Coronary artery (tissue), 2 donors: ENCODE measurements at places on chromosomes 12 and 14.
A peak's percentile ranks its signal among the peaks of the same experiment; 100 is the strongest.

- no peak for DNase-seq
Observed at GRCh38 chr12:19131025-19131444, 1.5 kb downstream of the PLEKHA5 start.

DNA sequence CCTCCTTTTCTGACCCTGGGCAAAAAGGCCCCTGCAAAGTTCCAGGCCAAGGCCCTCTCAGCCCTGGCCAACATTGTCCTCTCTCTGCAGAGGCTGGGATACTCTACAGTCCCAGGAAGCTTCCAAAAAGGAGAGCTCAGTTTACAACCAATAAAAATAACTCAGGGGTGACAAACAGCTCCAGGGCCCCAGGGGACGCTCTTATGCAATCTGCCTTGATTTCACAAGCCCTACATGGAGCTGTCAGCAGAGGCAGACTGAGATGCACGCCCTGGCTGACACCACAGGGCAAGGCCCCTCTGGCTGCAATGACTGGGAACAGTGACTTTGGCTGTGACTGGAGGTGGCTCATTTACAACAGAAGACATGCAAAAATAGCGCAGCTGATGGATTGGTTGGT, 129.0 kb upstream of the MED13L start:
- DNase-seq: peak; percentile 95

DNA sequence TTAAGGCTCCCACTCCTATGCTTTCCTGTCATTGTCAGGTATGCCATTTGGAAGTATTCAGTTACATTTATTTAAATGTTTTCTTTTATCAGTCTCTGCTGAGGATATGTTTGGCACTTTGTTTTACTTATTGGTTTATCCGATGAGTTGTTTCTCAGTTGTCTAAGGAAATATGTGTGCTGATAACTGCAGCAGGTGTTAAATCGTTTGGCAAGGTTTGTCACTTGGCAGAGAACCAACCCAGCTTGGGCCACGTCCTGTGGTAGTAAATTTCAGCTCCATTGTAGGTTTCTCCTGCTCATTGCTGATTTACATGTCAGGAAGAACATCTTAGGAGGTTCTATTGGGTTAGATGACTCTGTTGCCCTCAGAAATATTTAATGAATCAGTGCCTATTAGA, 22.0 kb upstream of the MGST1 start:
- DNase-seq: no peak

DNA sequence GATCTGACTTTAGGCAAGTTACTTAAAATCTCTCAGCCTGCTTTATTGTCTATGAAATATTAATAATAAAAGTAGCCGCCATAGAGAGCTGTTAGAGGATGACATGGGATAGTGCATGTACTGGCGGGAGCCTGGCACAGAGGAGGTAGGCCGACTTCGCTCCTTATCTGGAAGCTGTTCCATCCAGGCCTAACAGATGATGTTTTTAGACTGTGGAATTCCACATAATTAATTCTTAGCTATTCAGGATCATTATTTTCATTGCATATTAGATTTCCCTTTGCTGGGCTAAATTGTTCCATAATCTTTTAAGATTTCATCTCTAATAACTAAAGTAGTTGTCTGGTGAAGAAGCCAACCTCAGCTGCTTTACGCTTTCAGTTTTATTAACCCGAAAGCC, 30.8 kb downstream of the CNTN1 start:
- DNase-seq: no peak

GRCh38 chr12:125280482-125281377, 215.5 kb downstream of the AACS start:
- no peak for DNase-seq

DNA sequence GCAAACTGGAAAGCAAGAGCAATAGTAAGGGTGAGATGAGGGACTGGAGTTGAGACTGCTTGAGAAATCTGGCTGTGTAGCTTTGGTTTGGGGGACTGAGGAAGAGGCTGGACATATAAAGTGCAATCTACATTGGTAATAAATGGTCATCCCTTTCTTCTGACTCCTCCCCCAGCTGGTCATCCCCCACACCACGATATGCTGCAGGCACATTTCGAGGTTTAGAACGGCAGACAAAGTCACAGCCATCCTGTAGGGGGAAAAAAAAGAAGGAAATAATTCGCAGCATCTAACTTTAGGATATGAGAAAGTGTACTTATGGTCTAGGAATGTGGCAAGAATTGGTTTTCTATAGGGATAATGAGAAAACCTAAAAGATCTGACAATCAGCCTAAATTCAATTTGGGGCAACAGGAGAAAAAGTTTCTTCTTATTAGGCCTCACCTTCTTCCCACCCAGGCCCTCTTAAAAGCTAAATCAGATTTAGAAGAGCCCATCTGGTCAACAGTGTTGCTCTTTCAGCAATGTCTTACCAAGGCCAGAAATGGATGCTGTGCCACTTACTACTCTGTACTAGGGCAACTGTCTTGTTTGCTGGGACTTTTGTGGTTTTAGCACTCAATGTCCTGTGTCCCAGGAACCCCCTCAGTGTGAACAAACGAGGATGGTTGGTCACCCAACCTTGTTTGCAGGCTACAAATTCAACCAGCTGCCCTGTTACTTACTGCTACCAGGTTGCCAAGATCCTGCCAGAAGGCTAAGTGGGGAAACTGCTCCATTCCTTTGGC, 7.6 kb downstream of the M6PR start:
- no peak for DNase-seq

GRCh38 chr12:122878780-122879612, 16.9 kb downstream of the VPS37B start:
- peak; percentile 57 for DNase-seq

GRCh38 chr14:61646366-61647116, 48.8 kb upstream of the HIF1A start:
- DNase-seq: no peak

GRCh38 chr14:104321802-104322130, 183.4 kb downstream of the KIF26A start:
- DNase-seq: peak; percentile 66

DNA sequence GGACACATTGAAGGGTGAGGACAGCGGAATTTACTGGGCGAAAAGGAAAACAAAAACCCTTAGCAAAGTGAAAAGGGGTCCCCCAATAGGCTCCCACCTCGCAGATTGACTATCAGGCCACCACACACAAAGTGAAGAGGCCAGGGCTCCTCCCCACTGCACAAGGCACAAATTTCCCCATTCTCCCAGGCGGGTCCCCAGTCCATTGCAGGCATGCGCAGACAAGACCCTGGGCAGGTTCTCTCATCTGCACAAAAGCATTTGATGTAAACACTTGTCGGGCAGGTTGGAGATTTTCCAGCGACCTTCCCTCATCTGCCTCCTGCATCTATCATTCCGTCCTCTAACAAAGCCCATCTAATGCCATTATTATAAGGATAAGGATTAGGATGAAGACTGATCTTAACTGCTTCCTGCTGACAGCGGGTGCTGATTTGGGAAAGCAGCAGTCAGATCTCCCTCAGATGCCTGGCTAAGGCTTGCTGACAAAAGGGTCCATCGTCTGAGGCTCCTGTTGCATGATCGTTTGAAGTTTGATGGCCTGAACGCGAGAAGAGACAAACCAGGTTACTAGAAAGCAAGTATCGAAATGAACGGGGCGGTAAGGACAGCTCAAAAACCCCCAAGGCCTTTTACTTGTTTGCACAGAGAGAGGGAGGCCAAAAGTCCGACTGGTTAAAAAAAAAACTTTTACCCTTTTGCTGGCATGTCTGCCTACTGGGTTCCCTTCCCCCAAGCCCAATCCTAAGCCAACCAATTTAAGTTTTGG, 14.4 kb downstream of the ASCL4 start:
- peak; percentile 31 for DNase-seq

GRCh38 chr12:46919666-46920400, 94.0 kb upstream of the SLC38A4 start:
- DNase-seq: no peak

- DNase-seq: no peak
Observed at GRCh38 chr14:101620821-101621785, 59.8 kb downstream of the DIO3 start.
